ENCODE measurements at places on chromosomes 7 and 10. TPM values are rescaled to one million over a fixed set of nuclear protein-coding genes. Genes with fewer than 3 reads are reported as not detected.

The EVX1 gene
- total RNA-seq, result 0.31 TPM

The STEAP1 gene
- total RNA-seq, result 3.4 TPM

The PTPRN2 gene
- 1.7 TPM for total RNA-seq

The METTL27 gene
- 7.3 TPM for total RNA-seq

The NUP205 gene
- total RNA-seq, result 85.5 TPM

The CALHM3 gene
- not detected for total RNA-seq

The CPA2 gene
- not detected for total RNA-seq

The GPR85 gene
- total RNA-seq, result not detected

The PLAC9 gene
- not detected for total RNA-seq
